ENCODE measurements at places on chromosomes 2 and 18.

GRCh38 chr2:49241501-49241900 lies 87.2 kb upstream of the FSHR start:
- no peak for DNase-seq

- DNase-seq, result no peak
These were observed 15.6 kb upstream of the ASAP2 start for GRCh38 chr2:9191041-9191481.

DNA sequence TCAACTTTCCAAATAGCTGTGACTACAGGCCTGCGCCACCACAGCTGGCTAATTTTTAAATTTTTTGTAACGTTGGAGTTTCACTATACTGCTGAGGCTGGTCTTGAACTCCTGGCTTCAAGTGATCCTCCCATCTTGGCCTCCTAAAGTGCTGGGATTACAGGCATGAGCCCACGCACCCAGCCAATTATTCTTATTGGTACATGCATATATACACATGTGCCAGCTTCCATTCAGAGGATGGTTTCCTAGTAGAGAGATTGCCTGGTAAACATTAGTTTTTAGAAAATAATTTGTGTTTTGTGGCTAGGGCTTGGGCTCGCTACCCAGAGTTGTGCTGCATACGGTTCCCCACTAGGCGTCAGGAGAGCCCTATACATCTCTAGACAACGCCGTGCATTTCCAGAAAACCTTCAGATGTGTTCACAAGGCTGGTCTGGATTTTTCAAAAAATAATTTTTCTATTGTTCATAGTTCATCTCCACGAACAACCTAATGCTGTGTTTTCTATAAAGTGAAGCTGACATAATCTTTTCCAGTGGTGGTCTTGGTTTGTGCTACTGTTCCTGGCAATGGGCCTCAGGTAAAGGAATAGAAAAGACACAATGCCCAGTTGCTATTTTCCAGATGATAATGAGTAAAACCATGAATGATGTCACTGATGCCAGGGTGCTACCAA lies 14.6 kb upstream of the AFG3L2 start:
- no peak for DNase-seq

DNA sequence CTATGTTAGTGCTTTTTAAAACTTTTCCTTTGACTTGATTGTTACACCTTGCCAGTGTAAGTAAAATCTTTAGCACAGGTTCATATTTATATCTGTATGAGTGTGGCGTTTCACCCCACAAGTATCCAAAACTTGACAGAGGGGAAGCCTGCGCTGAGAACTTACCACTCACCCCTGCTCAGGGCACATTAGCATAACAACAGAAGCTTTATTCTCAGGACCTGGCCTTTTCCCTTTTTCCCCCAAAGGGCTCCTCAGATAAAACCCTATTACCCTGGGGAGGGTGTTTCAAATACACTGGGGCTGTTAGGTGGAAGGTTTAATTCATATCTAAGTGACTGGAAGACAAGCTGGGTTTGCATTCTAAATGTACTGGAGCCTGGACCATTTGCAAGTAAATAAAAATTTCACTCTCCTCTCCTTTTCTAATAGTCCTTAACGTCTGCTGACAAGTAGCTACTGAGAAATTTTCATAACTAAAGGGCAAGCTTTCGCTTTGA lies 276.6 kb downstream of the RNF152 start:
- no peak for DNase-seq

DNA sequence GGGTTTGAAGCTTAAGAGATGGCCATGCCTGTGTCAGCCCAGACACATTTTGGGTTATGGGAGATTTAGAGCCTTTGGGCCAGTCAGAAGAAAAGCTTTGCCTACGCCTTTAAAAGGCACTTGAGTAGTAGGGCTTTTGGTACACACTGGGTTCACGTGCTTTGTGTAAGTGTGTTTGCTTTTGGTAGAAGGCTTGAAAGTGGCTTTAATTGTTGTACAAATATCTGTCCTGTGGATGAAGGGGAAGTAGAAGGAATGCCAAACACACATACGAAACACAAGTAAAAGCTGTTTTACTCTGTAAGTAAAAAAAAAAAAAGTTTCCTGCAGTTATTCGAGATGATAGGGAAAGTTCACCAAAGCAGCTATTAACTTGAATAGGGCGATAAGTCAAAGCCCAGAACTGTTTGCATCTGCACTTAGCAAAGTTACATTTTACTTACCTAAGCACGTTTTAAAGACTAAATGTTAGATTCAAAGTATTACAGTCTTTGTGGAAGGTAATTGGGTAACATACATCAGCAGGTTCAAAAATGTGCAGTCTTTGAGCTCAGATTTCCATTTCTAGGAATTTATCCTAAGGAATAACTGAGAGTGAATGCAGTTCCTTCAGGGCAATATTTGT lies 75.4 kb downstream of the STK25 start:
- DNase-seq, result no peak

DNA sequence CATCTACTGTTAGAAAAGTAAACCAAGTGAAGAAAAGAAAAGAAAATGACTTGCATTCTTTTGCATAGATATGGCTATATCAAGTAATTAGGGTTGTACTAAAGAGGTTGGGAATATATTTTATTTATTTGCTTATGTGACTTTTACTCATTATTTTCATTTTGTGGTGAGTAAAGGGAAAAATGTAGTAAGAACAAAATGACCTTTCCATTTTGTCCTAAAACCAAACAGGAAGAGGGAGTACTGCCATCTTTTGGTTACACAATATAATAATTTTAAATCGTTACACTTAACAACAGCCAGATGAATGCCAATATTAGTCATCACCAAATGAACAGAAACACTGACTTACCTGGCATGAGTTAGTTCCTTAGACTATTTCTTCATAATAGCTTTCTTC lies 47.3 kb upstream of the NDUFV2 start:
- DNase-seq, result no peak

GRCh38 chr2:223100061-223100511 lies 48.1 kb downstream of the KCNE4 start:
- DNase-seq, result no peak

GRCh38 chr2:10439185-10439879 lies 8.8 kb downstream of the ODC1 start:
- DNase-seq, result no peak

DNA sequence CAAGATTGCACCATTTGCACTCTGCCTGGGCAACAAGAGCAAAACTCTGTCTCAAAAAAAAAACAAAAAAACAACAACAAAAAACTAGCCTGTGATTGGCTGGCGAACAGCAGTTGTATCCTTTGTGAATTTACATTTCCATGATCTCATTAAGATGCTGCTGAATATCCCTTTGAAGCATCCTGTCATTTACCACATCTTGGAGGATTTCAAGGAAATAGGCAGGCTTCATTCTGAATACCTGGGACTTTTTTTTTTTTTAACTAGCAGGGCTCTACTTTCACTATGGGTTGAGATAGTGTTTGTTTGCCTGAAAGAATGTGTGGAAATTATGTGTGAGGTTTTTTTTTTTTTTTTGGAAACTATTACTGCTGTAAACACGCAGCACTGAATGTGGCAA lies 49.6 kb upstream of the RPL31 start:
- DNase-seq, result no peak

- DNase-seq, result no peak
These were observed 63.9 kb upstream of the EDAR start for GRCh38 chr2:109052922-109053321.

GRCh38 chr18:8949206-8949605 lies 153.3 kb upstream of the NDUFV2 start:
- DNase-seq, result no peak

- DNase-seq, result no peak
These were observed 7.9 kb downstream of the UGP2 start for GRCh38 chr2:63849381-63850203.

GRCh38 chr2:85769236-85769982 lies 15.6 kb downstream of the ATOH8 start:
- no peak for DNase-seq

GRCh38 chr2:67899187-67899586 lies 163.6 kb downstream of the C1D start:
- DNase-seq, result no peak

GRCh38 chr2:151260573-151261230 lies 961 bp downstream of the RBM43 start:
- no peak for DNase-seq

DNA sequence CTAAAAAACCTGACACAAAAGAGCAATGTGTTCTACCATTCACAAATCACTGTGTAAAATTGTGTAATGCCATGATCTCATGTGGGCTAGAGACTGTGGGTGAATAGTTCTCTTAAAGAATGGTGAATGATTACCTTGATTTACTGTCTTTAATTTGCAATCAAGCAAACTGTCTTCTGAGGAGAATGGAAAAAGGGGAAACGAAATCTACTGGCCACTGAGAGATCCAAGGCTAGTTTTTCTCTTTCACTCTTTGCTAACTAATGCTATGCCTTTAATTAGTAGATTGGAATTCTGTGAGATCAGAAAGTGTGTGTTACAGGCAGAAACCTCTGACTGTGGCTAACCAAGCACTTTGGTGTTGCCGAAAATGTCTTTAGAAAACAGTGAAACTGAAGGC lies 422.7 kb downstream of the TGIF1 start:
- no peak for DNase-seq

DNA sequence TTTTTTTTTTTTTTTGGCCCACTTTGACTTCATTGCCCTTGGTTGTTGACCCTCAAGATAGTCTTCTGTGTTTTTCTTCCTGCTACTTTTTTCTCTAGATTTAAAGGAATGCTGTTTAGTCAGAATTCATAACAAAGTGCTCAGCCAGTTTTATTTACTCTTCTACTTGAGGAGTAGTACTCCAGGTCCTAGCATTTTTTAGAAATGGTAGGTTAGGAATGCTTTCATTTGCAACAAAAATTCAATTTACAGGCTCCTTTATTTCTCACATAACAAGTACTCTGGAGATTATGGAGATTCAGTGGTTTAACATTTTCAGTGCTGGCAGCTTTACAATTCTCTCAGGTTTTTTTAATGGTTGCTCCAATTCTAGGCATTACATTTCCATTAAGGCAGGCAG lies 58.2 kb downstream of the KIAA1328 start:
- DNase-seq, result no peak

GRCh38 chr2:156332284-156332533 lies 312 bp downstream of the NR4A2 start:
- DNase-seq, result no peak

DNA sequence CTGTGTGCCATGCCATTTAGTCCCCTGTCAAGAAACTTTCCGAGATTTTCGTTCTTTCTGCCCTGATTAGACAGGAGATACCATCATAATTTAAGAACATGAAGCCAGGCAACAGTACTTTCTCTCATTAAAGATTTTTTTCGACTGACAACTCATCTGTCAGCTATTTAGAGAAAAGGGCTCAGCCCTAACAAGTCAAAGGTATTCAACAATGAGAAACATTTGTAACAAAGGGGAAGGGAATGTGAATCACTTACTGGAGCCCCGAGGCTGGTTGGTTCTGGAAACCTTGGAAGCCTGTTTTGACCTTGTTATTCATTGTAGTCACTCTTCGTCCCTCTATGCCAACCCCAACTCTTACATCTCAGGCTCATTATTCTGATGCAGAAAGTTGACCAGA lies 199.4 kb downstream of the SPP2 start:
- DNase-seq, result no peak

- no peak for DNase-seq
These were observed 646.9 kb upstream of the ACVR2A start for GRCh38 chr2:147197754-147198483.

DNA sequence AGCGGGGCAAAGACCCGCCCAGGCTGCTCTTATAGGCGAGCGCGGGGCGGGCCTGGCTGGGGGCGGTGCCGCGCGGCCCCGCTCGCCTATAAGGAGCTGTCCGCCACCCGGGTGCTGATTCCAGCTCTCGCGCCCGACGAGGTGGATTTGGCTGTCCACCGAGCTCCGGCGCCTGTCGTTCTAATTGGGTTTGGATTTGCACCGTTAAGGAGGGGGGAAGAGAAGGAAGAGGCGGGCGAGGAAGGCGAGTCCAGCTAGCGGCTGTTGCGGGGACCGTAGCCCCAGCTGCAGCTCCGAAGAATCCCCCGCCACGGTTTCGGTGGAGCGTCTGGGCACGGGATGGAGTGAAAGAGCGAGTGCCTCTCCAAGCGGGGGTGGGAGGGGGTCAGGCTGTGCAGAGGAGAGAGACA lies at the start of gene CNTNAP5:
Gene CNTNAP5, plus strand, starts transcription at position 117 of the 410 bp plus-strand sequence. CDS start 364 bp downstream, outside the sequence.
- no peak for DNase-seq

- no peak for DNase-seq
These were observed 131.4 kb upstream of the ID2 start for GRCh38 chr2:8550481-8550880.

- no peak for DNase-seq
These were observed 4.2 kb downstream of the KYNU start for GRCh38 chr2:142881619-142882018.

DNA sequence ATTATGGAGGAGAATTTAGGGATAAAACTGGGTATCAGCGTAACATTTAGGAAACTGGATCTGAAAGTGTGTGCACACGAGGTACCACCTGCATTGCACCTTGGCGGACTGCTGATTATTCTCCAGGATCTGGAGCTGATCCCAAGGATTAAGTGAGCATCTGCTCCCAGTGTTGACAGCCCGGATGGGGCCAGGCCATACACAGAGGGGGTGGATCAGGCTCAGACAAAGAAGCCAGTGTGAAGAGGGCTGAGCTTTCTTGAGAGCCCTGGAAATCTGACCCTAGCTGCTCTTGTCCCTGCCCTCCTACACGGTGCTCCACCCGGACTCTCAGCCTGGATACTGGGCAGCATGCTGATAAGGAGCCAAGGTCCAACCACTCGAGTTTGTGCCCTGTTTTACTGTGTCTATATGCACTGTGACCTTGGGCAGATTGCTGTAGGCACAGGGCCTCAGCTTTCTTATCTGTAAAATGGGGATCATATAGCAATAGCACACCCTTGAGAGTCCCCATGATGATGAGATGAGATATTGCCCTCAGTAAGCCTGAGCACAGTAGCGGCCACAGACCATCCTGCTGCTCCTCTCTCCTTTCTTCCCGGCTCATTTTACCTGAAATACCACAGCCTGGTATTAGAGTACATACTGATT lies 396.8 kb upstream of the CELF4 start:
- no peak for DNase-seq

GRCh38 chr2:234670806-234671205 lies 173.9 kb upstream of the ARL4C start:
- no peak for DNase-seq

- DNase-seq, result no peak
These were observed 675.1 kb downstream of the NRXN1 start for GRCh38 chr2:50356858-50357257.

GRCh38 chr2:240991378-240992263 lies 6.8 kb upstream of the SNED1 start:
- no peak for DNase-seq

DNA sequence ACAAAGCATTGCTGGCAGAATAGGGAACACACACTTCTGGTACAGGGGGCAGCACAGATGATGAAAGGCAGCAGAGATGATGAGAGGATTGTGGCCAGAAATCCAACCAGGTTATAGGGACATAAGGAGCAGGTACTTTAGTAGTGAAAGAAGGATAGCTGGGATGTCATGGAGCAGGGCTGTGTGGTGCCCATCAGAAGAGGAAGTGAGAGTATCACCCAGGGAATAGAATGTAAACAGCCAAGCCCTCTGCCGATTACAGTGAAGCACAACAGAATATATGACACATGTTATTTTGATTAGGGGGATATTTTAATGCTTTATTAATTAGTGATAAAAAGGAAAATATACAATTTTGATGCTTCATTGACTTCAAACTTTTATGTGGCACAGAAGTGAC lies 883.4 kb upstream of the CDH2 start:
- no peak for DNase-seq

GRCh38 chr2:64987001-64987955 lies 1.9 kb upstream of the SLC1A4 start:
- no peak for DNase-seq

GRCh38 chr2:8000870-8001269 lies 681.0 kb upstream of the ID2 start:
- no peak for DNase-seq

GRCh38 chr2:241267249-241268067 lies 48.0 kb downstream of the HDLBP start:
- DNase-seq, result no peak

All from activated gamma-delta T cell (primary cell).